Purkinje cell (primary cell): ENCODE measurements at places on chromosomes 2 and 18. TPM values are rescaled to one million over a fixed set of nuclear protein-coding genes. Genes with fewer than 3 reads are reported as not detected.

Gene DSC2
- 0.06 and 0.08 TPM in 2 replicates for polyA plus RNA-seq

Gene ACTG2
- polyA plus RNA-seq, result not detected in 2 replicates

Gene ADRA2B
- polyA plus RNA-seq, result not detected in 2 replicates

Gene MARCO
- polyA plus RNA-seq, result not detected in 2 replicates

Gene SCG2
- polyA plus RNA-seq, result 2.8 and 35.8 TPM in 2 replicates

Gene IRS1
- polyA plus RNA-seq, result 16.1 and 23.3 TPM in 2 replicates

Gene ELOA2
- not detected in 2 replicates for polyA plus RNA-seq

Gene GATA6
- not detected in 2 replicates for polyA plus RNA-seq

Gene TCF4
- 30.8 and 33.9 TPM in 2 replicates for polyA plus RNA-seq

Gene FOXD4L1
- polyA plus RNA-seq, result not detected in 2 replicates
